ENCODE measurements at places on chromosomes 1 and 21. TPM values are rescaled to one million over a fixed set of nuclear protein-coding genes. Genes with fewer than 3 reads are reported as not detected.

The RCSD1 gene
- total RNA-seq = 0.08 TPM

The HMCN1 gene
- 0.09 TPM for total RNA-seq

The TMIGD3 gene
- not detected for total RNA-seq

The ZNF683 gene
- total RNA-seq = not detected

The PPP1R8 gene
- 44.4 TPM for total RNA-seq

The FAM78B gene
- total RNA-seq = 0.08 TPM

The ST6GALNAC5 gene
- not detected for total RNA-seq

The LCE2A gene
- not detected for total RNA-seq

The TLR5 gene
- 0.07 TPM for total RNA-seq

Measured in A549 treated with CpdA at 1 μM for 4 hours (cell line).